ENCODE measurements at places on chromosomes 7 and 10.

- no peaks in the 10 kb centered on the region for H3K36me3 ChIP-seq
- no peak overlapping the region for H3K4me3 ChIP-seq
Observed at GRCh38 chr10:84200537-84201243, 6.4 kb downstream of the CDHR1 start.

- no peak overlapping the region for H3K27ac ChIP-seq
- no peak for DNase-seq
- no peak overlapping the region for H3K4me3 ChIP-seq
- H3K4me1 ChIP-seq = no peaks in the 10 kb centered on the region
Observed at GRCh38 chr10:127834221-127834620, 58.5 kb downstream of the CLRN3 start.

GRCh38 chr7:148819697-148820360 lies 64.3 kb downstream of the EZH2 start:
- peaks cover 1% of the 10 kb centered on the region for H3K36me3 ChIP-seq
- DNase-seq = no peak
- H3K4me3 ChIP-seq = no peak overlapping the region
- H3K4me1 ChIP-seq = no peaks in the 10 kb centered on the region
- H3K27me3 ChIP-seq = no peaks in the 10 kb centered on the region

DNA sequence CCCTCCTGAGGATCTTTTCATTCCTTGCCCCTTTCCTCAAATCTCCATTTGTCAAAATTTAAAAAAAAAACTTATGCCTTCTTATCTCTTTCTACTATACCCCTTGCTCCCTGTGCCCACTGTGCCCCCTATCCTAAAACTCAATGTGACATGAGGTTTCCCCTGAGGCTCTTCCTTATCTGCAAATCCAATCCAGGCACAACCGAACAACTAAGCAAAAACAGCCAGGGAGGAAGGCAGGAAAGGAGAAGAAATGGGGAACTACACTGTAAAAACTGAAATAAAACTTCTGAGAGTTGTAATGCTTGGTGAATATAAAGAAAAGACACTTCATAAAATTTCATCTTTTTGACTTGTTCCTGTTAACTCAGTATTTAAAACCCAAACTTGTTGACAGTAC lies 54.2 kb downstream of the CRPPA start:
- H3K27ac ChIP-seq = no peak overlapping the region
- H3K36me3 ChIP-seq = no peaks in the 10 kb centered on the region
- H3K27me3 ChIP-seq = no peaks in the 10 kb centered on the region
- H3K4me3 ChIP-seq = no peak overlapping the region

DNA sequence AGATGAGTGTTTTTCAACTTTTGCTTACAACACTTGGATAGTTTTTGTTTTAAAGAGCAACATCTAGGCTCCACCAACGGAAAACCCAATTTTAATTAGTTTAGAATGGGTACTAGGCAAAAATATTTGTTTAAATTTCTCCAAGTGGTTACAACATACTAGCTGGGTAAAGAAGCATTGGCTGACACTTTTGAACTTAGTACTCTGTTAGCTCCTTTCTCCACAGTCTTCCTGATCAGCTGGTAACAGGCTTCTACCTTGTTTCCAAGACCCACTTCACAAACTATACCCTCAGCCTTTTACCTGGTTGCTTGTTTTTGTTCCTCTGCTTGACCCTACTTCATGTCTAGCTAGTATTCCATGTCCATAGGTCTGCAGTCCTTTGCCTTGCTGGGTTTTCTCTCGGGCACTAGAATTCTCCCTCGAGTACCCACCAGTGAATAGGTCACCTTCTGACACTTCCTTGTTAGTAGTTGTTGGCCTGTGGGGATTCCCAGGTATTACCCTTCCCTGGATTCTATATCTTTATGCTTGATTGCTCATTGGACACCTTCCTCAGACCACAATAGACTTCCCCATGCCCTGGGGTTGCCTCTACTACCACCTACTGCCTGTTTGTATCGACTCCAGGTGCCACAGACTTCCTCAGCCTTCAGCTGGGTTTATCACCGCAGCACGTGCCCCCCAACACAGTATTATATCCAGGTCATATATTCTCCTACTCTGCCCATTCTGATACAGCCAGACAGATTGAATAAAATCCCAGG lies 42.0 kb downstream of the PRPS1L1 start:
- no peak overlapping the region for H3K27ac ChIP-seq
- H3K4me3 ChIP-seq = no peak overlapping the region
- no peak for DNase-seq
- H3K36me3 ChIP-seq = no peaks in the 10 kb centered on the region
